Skeletal muscle cell (primary cell): ENCODE measurements at places on chromosomes 4 and X.

DNA sequence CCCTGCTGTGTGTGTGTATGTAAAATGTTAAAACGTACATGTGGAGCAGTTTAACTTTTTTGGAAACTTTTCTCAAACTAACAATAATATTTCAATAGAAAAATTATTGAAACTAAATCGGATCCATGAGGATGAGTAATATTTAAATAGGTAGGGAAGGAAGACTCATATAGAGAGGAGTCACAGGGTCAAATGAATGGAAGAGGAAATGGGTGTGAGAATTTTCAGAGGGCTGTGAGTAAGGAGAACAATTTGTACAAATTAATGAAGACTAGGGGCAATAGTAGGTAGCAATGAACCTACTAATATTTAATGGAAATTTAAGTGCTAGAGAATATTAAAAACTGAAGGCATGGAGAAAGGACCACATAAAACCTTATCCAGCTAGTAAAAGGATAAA lies 290.7 kb upstream of the PCDH18 start:
- DNase-seq, result no peak

GRCh38 chr4:155693015-155693663 lies 26.5 kb downstream of the GUCY1A1 start:
- no peak for DNase-seq

DNA sequence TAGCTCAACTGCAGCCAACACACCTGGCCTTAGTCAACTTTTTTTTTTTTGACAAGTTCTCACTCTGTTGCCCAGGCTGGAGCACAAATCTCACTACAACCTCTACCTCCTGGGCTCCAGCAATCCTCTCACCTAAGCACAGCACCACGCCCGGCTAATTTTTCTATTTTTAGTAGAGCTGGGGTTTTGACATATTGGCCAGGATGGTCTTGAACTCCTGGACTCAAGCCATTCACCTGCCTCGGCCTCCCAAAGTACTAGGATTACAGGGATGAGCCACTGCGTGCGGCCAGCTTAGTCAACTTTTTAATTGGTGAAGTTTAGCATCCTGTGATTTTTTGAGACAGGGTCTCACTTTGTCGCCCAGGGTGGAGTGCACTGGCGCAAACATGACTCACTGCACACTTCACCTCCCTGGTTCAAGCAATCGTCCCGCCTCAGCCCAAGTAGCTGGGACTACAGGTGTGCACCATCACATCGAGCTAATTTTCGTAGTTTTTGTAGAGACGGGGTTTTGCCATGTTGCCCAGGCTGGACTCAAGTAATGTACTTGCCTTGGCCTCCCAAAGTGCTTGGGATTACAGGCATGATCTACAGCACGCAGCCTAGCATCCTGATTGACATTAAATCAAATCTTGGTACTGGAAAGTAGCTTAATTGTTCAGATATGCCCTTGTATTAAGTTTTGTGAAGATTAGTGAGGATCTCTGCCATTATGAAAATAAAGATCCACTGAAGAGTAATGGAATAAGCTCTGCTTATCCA lies 8.3 kb downstream of the HNRNPDL start:
- DNase-seq, result no peak

- no peak for DNase-seq
These were observed 19.0 kb upstream of the GPC4 start for GRCh38 chrX:133434197-133434820.
